ENCODE measurements at places on chromosomes 11 and 22. TPM values are rescaled to one million over a fixed set of nuclear protein-coding genes. Genes with fewer than 3 reads are reported as not detected.

SLC6A5 gene
- total RNA-seq = not detected

GPHA2 gene
- not detected for total RNA-seq

RAPSN gene
- 3.6 TPM for total RNA-seq

FOLR3 gene
- total RNA-seq = not detected

DNAJB13 gene
- total RNA-seq = 1.1 TPM

CCDC87 gene
- 0.91 TPM for total RNA-seq

DNA sequence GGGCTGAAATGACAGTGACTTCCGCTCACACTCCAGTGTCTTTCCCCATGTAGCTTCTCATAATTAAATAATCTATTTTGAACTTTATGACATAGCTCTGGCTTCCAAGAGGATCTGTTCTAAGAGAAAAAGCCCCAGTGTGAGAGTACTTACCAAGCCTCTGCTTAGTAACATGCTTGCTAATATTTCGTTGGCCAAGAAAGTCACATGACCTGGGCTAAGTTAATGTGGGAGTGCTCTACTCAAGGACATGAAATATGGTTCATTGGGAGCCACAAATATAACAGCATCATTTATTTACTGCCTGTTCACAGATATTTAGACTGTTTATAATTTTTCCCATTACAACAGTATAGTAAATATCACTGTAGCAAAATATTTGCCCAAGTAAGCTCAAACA, 42.5 kb downstream of the CCDC73 start:
- no peaks in the 10 kb centered on the region for H3K4me1 ChIP-seq
- no peaks in the 10 kb centered on the region for H3K36me3 ChIP-seq
- no peak overlapping the region for H3K27ac ChIP-seq
- H3K4me3 ChIP-seq = no peak overlapping the region
- peaks cover 30% of the 10 kb centered on the region for H3K27me3 ChIP-seq
- DNase-seq = no peak

- H3K27me3 ChIP-seq = no peaks in the 10 kb centered on the region
- peak overlapping the region; percentile 40 for H3K27ac ChIP-seq
- peaks cover 31% of the 10 kb centered on the region for H3K4me1 ChIP-seq
These were observed 65.6 kb downstream of the LDLRAD3 start for GRCh38 chr11:36009473-36009872.

DNA sequence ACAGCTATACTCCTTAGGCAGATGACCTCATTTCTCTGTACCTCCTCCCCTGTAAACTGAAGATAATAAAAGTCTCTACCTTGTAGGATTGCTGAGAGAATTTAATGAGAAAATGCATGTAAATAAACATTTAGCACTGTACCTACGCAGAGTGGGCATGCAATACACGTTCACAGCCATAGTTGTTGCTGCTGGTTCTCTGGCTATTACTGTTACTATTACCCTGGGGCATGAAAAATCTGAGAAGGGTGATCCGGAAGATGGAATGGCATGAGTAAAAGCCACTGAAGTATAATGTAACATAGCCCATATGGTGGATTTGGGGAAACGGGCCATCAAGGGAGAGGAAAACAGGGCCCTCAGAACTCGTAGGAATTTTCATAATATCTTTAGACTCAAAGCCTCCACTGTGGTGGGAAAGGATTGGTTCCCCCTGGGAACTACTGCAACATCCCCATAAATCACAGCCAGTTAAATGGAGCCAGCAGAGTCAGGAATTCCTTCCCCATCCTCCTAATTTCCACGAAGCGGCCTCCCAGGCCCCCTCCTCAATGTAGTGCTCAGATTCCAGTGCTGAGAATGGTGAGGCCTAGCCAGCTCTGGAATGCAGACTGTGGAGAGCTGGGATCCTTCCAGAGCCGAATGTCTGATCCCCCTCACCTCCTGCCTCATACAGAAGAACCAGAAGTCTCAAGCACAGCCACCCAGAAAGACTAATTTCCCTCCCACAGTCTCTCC, 205.3 kb downstream of the MN1 start:
- H3K36me3 ChIP-seq = no peaks in the 10 kb centered on the region
- H3K27me3 ChIP-seq = peaks cover 3% of the 10 kb centered on the region
- H3K4me3 ChIP-seq = no peak overlapping the region
- DNase-seq = no peak

DNA sequence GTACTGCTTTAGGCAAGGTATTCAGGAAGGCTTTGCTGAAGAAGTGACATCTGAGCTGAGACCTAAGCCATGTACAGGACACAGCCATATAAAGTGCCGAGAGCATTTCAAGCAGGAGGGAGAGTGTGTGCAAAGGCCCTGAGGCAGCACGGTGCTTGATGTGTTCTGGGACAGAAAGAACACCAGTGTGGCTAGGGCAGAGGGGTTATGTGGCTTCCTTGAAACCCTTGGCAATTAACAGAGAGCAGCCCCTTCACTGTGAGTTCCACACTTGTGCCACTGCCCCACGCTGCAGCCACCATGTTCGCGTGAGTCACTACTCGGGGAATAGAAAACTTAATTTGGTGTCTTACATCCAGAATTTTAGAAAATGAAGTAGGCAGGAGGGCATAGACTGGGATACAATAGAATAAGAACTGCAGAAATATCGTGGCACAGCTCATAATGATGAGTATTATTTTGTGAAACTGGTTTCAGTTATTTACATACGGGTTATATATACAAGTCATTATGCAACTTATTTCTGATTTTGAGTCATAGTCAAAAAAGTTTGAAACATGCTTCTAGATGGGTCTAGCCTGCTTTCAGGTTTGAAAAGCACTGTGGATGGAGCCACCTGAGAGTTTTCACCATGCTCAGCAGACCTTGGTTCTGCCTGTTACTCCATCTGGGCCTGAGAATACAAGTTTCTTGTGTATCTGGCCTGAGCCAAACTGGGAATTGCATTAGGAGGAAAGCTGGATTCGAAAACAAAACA, 11.8 kb downstream of the IL10RA start:
- H3K27me3 ChIP-seq = no peaks in the 10 kb centered on the region
- H3K36me3 ChIP-seq = no peaks in the 10 kb centered on the region
- no peak for DNase-seq
- no peak overlapping the region for H3K27ac ChIP-seq
- no peaks in the 10 kb centered on the region for H3K4me1 ChIP-seq

GRCh38 chr11:8937159-8937558, 4.4 kb upstream of the C11orf16 start:
- no peak overlapping the region for H3K4me3 ChIP-seq
- no peak overlapping the region for H3K27ac ChIP-seq
- peaks cover 27% of the 10 kb centered on the region for H3K27me3 ChIP-seq
- H3K36me3 ChIP-seq = no peaks in the 10 kb centered on the region

- H3K4me3 ChIP-seq = no peak overlapping the region
- H3K27me3 ChIP-seq = no peaks in the 10 kb centered on the region
- no peaks in the 10 kb centered on the region for H3K36me3 ChIP-seq
- H3K4me1 ChIP-seq = no peaks in the 10 kb centered on the region
- DNase-seq = no peak
- no peak overlapping the region for H3K27ac ChIP-seq
These were observed 631.4 kb upstream of the KIRREL3 start for GRCh38 chr11:127631974-127632373.

- no peak overlapping the region for H3K4me3 ChIP-seq
- no peaks in the 10 kb centered on the region for H3K36me3 ChIP-seq
- H3K4me1 ChIP-seq = no peaks in the 10 kb centered on the region
These were observed 246.5 kb downstream of the CADM1 start for GRCh38 chr11:115257678-115258077.

- H3K36me3 ChIP-seq = no peaks in the 10 kb centered on the region
- H3K27me3 ChIP-seq = no peaks in the 10 kb centered on the region
- H3K4me1 ChIP-seq = no peaks in the 10 kb centered on the region
- no peak overlapping the region for H3K4me3 ChIP-seq
- H3K27ac ChIP-seq = no peak overlapping the region
These were observed 62.6 kb downstream of the CTTN start for GRCh38 chr11:70460964-70461363.

DNA sequence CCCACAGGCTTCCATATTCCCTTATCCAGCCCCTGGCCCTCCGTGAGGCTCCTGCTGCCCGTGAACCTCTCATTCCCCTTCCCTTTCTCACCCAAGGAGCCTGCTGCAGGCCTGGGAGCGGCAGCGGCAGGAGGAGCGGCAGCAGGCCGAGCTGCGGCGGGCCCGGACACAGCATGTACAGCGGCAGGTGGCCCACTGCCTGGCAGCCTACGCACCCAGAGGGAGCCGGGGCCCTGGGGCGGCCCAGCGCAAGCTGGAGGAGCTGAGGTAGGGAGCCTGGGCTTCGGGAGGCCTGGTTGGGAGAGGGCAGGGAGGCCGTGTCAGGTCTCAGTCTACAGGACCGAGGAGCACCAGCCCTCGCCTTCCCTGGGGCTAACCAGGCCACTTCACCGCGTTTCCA, 8.1 kb upstream of the SART1 start:
- H3K27ac ChIP-seq = no peak overlapping the region
- H3K36me3 ChIP-seq = no peaks in the 10 kb centered on the region
- H3K4me3 ChIP-seq = no peak overlapping the region
- no peaks in the 10 kb centered on the region for H3K4me1 ChIP-seq
- H3K27me3 ChIP-seq = peaks cover 8% of the 10 kb centered on the region

DNA sequence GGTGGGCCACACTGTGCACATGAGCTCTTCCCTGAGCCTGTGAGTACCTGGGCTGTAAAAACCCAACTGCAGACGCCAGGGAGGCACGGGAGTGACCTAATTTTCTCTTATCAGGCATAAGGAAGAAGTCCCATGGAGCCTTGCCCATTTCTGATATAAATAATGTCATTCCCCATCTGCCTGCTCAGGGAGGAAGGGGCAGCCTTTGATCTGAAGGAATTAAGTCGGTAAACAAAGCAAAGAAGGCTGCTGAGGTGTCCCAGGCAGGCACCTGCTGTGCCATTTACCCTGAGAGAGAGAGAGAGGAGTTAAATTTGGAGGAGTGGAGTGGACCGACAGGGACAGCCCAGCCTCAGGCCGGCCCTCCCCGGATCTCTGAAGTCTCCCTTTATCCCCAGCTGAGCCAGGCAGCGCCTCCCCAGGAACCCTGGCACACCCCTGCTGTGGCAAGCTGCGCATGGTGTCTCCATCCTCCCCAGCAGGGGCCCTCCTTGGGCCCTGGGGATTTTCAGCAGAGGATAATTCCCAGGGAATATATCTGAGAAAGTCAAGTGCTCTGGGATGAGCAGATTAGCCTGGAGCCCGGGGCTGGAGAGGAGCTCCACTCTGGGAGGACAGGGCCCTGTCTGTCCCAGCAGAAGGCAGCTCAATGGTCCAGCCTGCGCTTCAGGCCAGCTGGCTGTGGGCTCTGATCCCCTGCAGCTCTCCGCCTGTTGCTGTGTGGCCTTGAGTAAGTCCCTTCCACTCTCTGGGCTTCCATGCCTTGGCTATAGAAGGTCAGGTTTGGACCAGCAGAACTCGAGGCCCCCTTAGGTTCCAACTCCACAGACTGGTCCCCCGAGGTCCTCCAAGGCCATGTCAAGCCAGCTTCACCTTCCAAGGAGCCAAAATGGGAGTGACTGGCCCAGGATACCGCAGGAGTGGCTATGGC, 17.5 kb upstream of the CABP7 start:
- peaks cover 12% of the 10 kb centered on the region for H3K27me3 ChIP-seq
- DNase-seq = peak; percentile 29
- peak overlapping the region; percentile 43 for H3K27ac ChIP-seq
- peaks cover 14% of the 10 kb centered on the region for H3K4me1 ChIP-seq

- peaks cover 8% of the 10 kb centered on the region for H3K36me3 ChIP-seq
- H3K27ac ChIP-seq = no peak overlapping the region
- H3K4me3 ChIP-seq = no peak overlapping the region
- no peaks in the 10 kb centered on the region for H3K27me3 ChIP-seq
These were observed 8.2 kb downstream of the RTL6 start for GRCh38 chr22:44489817-44490216.

DNA sequence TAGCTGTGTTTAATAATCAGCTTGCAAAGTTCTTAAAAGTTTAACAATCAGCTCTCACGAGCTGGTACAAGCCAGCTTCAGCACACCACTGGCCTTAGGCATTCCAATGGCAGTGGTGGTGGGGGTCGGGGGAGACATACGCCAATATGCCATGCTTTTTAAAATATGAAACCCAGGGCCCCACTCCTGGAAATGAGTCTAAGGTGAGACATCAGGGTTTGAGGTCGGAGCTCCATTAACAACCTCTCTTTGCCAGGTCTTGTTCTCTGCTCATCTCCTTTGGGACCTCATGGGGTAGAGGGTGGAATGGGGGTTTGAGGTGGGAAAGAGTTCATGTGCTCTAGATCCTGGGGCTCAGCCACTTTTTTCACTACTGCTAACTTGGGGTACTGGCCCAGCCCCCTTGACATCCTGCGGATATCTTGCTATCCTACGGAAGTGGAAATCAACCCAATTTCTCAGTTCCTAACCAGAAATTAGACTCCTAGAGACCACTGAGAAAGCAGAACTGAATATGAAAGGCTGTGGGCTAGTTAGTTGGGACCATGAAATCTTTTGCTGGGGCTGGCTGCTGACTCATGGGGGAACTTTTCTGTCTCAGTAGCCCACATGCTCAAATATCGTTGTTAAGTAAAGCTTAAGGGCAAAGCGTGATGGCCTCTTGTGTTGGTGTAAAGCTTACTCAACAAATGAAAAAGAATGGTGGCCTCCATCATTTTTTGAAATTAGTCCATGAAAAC, 90.1 kb downstream of the PDHX start:
- DNase-seq = no peak
- no peak overlapping the region for H3K4me3 ChIP-seq
- peaks cover 73% of the 10 kb centered on the region for H3K4me1 ChIP-seq
- H3K36me3 ChIP-seq = peaks cover 22% of the 10 kb centered on the region
- H3K27me3 ChIP-seq = no peaks in the 10 kb centered on the region

DNA sequence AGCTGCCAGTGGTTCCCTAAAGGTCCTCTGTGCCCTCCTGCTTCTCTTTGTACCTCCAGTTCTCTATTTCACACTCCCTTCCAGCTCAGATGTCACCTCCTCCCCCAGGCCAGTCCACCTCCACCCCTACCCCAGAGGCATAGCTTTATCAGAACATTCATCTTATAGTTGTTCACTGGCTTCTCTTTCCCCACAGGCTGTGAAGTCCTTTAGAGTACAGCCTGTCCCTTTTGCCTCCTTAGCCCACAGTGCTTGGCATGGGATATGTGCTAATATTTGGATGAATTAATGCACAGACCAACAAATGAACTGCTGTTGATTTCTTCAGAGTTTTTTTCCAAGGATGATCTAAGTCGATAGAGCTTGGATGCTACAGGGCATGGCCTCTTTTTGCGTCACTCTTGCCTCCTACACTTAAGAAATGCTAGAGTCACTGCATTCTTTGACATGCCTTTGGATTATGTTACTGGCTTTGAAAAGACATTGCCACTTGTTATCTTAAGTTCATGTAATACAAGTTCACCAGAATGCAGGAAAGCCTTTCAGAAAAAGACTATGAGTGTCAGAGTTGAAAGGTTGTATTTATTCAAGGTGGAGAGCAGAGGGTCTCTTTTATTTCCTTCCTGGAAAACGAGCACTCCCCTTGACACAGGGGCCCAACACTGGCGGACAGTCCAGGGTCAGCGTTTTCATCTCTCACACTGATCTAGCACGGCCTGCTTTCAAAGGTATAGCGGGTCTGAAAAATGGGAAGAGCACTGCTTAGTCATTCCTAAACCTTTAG, 75.7 kb downstream of the PISD start:
- no peaks in the 10 kb centered on the region for H3K4me1 ChIP-seq
- peaks cover 5% of the 10 kb centered on the region for H3K36me3 ChIP-seq
- H3K27ac ChIP-seq = no peak overlapping the region
- no peak for DNase-seq
- H3K27me3 ChIP-seq = no peaks in the 10 kb centered on the region
